ENCODE measurements at places on chromosomes 11 and 22.

DNA sequence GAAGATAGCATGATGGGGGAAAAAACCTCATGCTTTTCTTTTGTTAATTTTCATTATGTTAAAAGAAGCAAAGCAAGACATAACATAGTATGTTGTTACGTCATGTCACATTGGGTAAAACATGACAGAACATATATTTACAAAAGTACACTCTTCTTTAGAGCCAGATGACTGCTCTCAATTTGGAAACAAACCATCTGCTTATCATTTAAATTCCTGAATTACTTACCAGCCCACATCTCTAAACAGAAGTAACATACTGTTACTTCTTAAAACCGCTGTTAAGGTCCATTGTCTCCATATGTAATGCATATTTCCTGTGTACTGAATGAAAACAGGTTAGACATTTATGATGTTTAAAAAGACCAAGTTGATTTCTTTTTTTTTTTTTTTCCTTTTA, 100.0 kb downstream of the TMEM135 start:
- no peak for DNase-seq

DNA sequence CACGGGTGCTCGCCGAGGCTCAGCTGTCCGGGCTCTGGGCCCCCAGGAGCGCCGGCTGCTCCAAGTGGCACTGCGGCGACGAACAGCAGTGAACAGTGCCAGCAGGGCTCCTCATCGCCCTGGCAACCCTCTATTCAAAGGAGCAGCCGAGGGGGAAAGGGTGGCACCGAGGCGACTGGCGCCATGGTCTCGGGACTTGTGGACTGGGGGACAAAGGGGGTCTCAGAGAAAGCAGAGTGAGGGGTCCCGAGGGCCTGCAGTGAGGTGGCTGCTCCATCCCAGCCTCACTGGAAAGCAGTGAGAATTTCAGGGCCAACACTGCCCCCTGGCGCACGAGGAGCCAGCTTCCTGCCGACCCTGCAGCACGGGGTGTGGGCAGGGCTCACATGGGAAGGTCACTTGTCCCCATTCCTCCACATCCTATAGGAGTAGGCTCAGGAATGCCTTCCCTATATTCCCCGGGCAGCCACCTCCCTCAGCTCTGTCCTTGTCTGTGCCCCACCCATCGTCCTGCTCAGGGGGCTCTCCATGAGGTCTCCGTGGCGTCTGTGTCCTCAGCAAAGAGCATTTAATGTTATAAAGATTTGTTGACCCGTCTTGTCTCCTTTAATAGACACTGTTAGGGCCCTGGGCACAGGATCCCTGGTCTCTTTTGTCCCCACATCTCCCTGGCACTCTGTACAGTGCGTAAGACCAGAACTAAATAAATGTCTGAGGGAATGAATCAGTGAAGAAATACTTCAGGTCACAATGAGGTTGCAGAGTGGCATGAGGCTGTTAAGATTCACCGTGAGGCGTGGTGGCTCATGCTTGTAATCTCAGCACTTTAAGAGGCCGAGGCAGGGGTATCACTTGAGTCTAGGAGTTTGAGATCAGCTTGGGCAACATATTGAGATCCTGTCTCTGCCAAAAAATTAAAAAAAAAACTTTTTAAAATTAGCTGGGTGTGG, 26.4 kb downstream of the LRFN4 start:
- peak; percentile 42 for DNase-seq

DNA sequence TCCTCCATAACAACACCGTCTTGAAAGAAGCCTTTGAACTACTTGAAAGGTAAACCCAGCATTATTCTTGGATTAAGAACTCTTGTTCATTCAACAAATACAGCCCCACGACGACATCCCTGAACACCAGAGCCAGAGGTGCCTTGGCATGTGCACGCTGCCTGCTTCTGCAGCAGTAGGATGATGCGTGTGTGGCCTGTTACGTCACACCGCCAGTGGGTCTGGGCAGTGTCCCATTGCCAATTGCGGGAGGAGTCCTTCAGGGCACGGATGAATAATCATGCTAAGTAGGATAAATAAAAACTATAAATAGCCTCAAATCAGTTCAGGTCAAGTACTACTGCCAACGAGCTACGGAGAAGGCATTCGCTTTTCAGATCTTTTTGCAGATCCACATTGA, 380.5 kb downstream of the SHANK2 start:
- DNase-seq, result no peak

DNA sequence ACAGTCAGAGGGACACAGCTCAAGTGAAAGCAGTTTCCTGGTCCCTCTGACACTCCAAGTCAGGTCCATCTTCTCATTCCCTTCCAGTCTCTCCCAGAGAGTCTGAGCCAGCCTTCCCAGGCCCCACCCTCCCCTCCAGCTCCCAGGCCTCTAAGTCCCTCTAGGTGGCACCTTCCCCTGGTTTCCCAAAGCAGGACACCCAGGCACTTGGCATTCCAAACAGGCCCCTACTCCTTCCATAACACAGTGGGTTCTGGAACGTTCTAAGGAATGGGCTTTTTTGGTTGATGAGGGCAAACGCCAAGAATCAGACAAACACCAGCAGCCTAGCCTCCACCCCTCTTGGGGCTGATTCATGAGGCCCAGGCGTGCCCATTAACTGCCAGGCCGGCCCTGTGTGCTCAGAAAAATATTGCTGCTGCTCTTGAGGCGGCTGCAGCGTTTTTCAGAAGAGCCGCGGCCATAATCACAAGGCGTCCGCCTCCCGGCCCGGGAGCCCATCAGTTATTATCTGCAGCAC, 418.7 kb downstream of the SOX6 start:
- DNase-seq, result no peak
